T follicular helper cell (primary cell): ENCODE measurements at places on chromosomes 5 and 9.

DNA sequence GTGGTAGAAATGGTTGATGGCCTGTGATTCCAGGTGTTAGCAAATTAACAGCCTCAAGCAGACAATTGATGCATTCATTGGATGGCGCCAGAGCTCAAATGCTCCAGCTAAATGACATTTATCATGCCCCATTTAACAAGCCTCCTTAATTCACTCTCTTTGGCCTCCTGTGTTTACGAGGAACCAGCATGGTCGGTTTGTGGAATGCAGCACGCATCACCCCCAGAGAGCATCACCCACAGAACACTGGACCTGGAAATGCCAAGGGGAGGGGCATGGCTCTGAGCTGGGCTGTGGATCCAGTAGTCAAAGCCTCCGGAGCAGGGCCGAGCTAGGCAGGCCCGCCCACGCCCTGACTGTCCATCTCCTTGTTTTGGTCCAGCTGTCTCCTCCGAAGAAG is 434.0 kb downstream of the GADD45G start:
- no peak for DNase-seq

- DNase-seq: no peak
Measured at GRCh38 chr5:125348221-125348692, 601.8 kb upstream of the ZNF608 start.

DNA sequence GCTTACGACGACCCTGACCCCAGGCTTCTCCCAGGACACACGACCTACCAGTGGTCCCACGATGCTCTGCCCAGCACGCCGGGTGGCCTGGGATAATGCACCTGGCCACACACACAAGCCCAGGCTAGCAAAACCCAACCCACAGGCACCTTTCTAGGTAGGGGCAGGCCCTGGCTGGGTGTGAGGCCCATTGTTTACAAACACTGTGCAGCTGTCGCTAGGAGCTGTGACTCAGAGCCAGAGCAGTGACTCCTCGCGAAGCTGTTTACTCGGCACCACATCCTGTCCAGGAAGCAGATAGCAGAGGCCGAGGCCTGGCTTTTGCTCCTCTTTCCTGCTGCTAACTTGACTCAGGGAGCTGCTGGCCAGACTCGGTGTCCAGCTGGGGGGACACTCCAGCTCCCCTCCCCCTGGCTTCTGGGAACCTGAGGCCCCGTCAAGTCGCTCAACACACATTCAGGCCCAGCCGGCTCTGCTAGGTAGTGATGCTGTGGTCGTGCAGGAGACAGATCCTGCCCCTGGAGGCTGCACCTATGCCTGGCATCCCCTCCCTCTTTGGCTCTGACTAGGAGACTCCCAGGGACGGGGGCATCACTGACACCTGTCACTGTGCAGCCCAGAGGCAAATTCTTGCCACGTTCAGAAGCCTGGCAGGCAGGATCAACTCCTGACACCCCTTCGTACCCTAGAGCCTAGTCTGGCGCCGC is 12.8 kb upstream of the RALGDS start:
- peak; percentile 89 for DNase-seq

GRCh38 chr5:41157272-41157894 is 55.9 kb downstream of the C6 start:
- DNase-seq: no peak

- no peak for DNase-seq
Measured at GRCh38 chr9:10366171-10366779, 246.5 kb downstream of the PTPRD start.

DNA sequence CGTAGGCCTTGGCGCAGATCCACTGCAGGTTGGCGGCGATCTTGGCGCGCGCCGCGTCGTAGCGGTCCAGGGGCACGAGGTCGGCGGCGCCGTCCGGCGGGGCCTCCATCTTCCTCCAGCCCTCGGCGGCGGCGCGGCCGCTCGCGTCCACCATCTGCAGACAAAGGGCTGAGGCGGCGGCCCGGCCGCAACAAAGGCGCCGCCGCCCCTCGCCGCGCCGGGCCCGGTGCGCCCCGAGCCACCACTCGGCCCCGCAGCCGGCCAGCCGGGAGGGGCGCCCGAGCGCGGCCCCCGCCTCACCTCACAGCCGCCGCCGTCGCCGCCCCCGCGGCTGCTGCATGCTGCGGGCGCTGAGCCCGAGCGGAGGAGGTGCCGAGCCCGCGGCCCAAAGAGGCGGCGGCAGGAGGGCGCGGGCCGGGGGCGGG is 328 bp downstream of the CAMSAP1 start:
- DNase-seq: no peak

- DNase-seq: no peak
Measured at GRCh38 chr5:81572201-81572600, 178.3 kb upstream of the ACOT12 start.

GRCh38 chr9:38101423-38101822 is 32.4 kb upstream of the SHB start:
- DNase-seq: no peak

- DNase-seq: no peak
Measured at GRCh38 chr9:82968816-82969215, 94.1 kb downstream of the RASEF start.

- DNase-seq: no peak
Measured at GRCh38 chr9:6907772-6908381, 150.1 kb downstream of the KDM4C start.

- no peak for DNase-seq
Measured at GRCh38 chr9:129672702-129673101, 7.3 kb downstream of the PRRX2 start.

DNA sequence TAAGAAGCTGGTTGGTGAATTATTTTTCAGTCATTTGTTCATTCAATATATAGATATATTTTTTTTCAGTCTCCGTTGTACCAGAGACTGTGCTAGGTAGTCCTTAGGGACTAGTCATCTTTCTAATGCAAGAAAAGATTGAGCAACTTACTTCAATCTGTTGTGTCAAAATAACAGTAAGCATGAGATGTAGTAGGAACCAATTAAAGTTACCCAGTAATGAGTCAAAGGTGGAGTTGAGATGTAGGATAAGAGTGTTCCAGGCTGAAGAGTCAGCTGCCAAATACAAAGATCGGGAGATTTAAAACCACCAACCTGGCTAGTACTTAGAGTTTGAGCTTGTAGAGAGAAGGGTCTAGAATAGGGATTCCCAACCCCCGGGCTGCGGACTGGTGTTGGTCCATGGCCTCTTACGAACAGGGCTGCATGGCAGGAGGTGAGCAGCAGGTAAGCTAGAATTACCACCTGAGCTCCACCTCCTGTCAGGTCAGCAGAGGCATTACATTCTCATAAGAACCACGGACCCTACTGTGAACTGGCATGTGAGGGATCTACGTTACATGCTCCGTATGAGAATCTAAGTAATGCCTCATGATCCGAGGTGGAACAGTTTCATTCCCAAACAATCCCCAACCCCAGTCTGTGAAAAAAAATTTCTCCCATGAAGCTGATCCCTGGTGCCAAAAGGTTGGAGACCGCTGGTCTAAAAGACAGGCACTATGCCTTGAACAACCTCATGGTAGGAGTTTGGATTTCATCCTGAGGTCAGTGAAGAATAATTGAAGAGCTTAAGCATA is 1241.5 kb upstream of the WWC1 start:
- no peak for DNase-seq

- no peak for DNase-seq
Measured at GRCh38 chr9:37286530-37287175, 135.8 kb upstream of the GRHPR start.

DNA sequence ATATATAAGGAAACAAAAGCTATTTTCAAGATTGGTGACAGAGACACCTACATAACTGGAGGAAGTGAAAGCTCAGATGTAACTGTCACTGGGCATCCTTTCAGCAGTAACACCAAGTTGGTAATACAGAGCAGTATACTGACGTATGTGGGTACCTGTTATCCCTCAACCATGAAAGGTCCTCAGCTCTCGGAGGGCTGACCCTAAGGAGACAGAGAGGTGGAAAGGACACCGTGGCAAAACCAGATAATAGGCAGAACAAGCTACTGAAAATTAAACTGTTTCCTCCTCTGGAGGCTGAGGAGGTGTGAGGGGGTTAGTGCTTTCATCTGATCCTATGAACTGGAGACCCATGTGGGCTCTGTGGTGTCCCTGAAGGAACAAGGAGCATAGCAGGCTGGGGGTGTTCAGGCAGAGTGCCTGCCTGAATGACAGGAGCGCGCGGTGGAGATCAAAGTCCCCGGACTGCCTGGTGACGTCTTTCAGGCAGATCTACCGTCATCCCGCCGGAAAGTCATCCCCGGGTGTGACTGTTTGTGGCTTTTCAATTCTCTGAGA is 130.2 kb upstream of the FSTL4 start:
- DNase-seq: no peak

DNA sequence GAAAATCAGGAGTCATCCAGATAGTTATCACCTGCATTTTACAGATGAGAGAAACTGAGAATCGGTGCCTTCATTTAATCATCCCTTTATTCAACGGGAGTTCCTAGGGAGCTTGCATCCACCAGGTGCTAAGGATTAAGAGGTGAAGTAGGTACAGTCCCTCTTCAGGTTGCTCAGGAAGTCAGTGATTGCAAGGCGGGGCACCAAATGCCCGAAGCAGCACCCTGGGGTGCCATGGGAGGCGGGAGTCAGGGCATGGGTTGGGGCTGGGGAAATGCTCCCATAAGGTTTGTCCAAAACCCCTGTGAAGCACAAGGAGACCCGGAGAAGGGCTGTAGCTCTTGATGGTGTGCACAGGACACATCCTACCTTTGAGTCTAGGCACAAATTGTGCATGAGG is 98.8 kb upstream of the KLF4 start:
- no peak for DNase-seq

DNA sequence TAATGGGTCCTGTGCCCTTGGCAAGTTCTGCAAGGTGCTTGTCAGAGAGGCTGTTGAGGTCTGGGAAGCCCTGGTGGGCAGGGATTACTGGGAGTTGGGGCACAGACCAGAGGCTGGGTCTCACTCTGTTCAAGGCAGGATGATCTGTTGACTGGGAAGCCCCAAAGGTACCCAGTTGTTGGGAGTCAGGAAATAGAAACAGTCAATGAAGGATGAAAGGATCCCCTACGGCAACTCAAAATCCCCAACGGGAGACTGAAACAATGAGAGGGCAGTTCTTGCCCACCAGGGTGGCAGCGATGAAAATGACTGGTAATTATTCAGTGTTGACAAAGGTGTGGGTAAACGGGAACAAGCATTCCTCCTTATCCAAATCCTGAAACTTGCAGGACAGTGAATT is 31.2 kb downstream of the BNIP1 start:
- DNase-seq: no peak

GRCh38 chr9:122777935-122778627 is 10.7 kb upstream of the OR5C1 start:
- no peak for DNase-seq

- no peak for DNase-seq
Measured at GRCh38 chr5:98065261-98065909, 708.1 kb upstream of the RGMB start.

- DNase-seq: no peak
Measured at GRCh38 chr5:122442938-122443337, 130.9 kb downstream of the SNCAIP start.

DNA sequence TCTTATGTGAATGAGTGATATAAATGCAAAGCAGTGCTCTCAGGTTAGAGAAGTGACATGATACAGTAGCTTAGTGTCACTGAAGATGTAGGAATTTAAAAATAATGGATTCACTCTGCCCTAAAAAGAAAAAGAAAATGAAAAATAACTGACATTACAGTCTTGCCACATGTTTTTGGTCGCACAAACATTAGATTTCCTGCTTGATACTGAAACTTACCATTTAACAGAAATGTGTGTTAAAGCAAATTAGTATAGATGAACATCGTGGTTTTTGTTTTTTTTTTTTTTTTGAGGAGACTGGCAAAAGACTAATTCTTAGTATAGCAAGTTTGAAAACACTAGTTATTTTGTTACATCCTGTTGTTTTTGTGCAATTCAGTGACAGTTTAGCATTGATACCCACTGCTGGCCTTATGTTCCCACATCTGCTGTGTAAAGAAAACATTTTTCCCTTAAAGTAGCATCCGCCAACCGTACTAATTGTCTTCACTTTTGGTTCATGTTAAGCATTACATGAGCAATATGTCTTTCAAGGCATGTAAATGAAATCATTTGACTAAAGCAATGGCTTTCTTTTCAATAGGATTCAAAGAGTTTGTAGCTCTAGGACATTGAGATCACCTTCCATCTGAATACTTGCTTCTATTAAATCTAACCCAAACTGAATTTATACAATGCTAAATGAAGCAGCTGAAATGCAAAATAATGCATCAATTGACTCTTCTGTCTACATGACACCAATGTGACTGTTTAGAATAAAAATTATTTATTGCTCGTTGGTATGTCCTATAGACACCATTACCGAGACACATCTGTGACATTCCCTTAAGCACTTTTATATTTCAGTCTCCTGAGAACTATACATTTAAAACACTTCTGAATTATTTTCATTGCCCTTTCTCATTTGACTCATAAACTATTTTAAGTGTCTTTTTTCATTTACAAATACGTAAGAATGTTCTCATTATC is 859.1 kb downstream of the MAT2B start:
- DNase-seq: no peak

DNA sequence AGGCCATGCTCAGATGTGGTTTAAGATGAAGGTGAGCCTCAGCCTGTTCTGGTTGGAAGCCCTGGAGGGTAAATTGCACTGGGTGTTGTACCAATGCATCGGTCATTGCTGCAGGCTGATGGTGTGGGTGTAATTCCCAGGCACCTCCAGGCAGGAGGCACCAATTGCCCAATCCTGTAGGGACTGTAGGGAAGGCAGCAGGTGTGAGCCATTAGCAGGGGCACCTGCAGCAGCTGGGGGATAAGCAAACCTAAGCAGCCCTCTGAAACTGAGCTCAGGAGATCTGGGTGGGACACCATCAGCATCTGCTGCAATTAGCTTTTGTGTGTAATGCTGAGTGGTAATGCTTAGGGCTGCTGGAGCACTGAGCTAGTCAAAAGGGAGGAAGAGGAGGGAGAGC is 190.1 kb upstream of the TBC1D2 start:
- DNase-seq: no peak

GRCh38 chr5:137438932-137439331 is 60.2 kb downstream of the SPOCK1 start:
- no peak for DNase-seq

- DNase-seq: peak; percentile 78
Measured at GRCh38 chr9:27572918-27573633, at the start of gene C9orf72. TSS of gene C9orf72 (minus strand) at chr9:27573481. CDS start at chr9:27567120, 6,361 bp downstream.

DNA sequence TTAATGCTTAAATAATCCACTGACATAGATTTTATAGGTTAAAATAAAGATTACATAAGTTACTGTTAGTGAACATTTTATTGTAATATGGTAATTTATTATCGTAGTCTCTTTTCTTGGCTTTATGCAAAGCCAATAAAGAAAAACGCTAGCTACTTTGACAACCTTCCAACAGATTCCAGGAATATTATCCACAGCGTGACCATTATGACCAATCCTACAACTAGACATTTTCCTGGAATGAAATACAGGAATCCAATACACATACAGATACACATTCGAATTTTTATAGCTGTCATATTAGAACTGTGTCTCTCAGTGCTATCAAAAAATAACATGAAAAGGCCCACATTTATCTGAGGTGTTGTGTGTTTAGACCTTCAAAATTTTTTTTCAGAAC is 13.1 kb downstream of the RPS23 start:
- DNase-seq: no peak

DNA sequence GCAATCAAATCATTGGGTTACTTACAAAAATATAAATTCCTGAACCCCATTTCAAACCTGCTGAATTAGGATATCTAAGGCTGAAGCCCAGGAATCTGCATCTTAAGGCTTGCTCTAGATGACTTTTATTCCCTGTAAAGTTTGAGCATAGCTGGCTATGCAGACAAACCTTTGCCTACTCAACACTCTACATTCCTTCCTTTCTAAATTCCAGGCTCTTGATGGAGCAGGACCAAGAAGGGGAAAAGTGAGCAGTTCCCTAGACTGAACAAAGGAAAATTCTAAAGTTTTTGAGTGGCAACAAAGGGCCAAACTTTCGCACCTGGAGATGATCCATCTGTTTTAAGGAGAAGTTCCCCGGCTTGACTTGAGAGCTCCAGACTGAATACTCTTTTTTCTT is 9.8 kb upstream of the ADRA1B start:
- DNase-seq: no peak
